Neural crest cell (in vitro differentiated cells): ENCODE measurements at places on chromosomes 2 and 18.

DNA sequence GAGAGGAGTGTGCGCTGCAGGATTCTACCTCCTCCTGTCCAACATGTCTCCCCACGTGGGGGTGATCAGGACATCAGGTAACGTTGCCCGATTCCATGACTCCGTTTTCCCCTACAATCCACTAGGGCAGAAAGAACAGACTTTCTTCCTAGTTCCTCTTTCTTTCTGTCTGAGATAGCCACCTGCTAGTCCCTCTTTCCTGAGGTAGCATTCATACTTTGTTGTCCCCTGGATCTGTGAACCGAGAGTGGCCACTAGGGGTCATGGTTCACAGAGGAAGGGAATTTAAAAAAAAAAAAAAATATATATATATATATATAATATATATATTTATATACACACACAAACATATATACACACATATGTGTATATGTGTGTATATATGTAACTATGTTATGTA lies 210.0 kb upstream of the ZNF521 start:
- peak; percentile 26 for DNase-seq

- no peak for DNase-seq
Observed at GRCh38 chr18:77320971-77321559, 71.4 kb downstream of the GALR1 start.

DNA sequence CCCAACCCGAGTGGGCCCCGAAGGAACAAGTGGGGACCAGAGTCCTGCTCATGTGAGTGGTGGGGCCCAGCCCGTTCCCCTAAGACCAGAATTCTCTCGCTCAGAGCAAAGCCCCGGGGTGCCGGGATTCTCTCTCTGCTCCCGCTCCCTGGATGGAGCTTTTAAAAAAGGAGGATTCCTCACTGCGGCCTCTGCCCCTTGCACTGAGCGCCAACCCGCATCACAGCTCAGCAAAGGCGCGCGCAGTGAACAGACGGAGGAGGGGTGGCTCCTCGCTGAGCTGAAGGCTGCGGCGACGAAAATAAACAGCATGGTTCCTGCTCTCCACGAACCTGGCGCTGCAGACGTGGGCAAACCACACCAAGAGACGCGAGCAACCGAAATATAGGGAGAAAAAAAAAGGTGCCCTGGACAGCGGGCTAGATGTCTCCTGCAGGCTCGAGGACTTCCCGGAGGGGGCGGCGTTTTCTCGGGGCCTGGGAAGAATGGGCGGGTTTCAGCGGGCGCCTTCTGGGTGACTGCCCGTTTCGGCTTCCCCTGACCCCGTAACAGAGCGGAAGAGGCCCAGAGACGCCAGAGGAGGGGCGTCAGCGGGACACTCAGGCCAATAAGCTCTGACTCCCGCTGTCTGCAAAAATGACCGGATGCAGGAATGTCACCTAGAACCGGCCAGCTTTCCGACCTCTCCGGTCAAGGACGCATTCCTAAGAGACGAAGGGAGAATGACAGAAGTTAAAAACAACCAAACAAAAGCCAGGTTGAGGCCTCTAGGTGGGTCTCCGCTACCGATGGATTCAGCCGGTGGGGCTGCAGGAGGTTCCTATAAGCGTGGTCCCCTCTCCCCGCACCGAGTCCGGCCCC lies 819 bp upstream of the KLF11 start:
- peak; percentile 57 for DNase-seq

GRCh38 chr2:170177950-170178781 lies at the start of gene MYO3B:
Gene MYO3B, plus strand, starts transcription at chr2:170178147. Its CDS starts 141 bp downstream, at chr2:170178288.
- no peak for DNase-seq

- no peak for DNase-seq
Observed at GRCh38 chr2:7338961-7339360, 421.7 kb downstream of the RNF144A start.

- DNase-seq, result no peak
Observed at GRCh38 chr2:222922019-222922800, 61.4 kb downstream of the ACSL3 start.

DNA sequence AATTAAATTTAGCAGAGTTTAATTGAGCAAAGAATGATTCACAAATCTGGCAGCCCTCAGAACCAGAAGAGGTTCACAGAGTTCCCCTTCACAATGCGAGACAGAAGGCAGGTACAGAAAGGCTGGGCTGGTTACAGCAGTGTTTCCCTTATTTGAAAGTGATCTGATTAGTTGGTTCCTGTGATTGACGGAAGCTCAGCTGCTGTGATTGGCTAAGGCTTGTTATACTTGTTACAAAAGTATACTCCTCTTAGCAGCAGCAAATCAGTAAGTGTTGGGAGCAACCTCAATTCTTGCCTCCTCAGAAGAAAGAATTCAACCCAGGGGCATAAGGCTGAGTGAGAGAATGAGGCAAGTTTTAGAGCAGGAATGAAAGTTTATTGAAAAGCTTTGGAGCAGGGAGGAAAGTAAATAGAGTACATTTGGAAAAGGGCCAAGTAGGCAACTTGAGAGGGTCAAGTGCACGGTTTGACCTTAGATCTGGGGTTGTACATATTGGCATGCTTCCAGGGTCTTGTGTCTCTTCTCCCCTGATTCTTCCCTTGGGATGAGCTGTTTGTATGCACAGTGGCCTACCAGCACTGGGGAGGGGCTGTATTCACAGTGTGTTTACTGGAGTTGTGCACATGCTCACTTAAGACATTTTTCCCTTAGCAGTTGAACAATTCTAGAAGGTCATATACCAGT lies 431.8 kb upstream of the RAB12 start:
- DNase-seq, result no peak

DNA sequence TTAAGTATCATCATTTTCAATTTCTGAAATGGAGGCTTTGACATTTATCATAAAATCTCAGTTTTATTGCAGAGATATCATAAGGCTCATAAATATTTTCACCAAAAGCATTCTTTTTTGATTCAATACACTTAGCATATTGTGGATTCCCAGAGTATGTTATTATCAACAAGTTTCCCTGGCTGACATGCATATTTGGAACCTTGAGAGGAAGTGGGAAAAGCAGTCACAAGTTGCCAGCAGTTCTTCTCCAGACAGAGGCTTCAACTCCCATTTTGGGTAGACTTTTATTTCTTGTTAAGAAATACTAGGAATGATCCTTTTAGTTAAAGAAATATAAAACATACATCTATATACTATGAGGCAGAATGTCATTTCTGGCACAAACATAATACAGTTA lies 236.5 kb downstream of the ASXL3 start:
- DNase-seq, result no peak

- DNase-seq, result no peak
Observed at GRCh38 chr2:121427187-121427689, 103.4 kb upstream of the RNU4ATAC start.

DNA sequence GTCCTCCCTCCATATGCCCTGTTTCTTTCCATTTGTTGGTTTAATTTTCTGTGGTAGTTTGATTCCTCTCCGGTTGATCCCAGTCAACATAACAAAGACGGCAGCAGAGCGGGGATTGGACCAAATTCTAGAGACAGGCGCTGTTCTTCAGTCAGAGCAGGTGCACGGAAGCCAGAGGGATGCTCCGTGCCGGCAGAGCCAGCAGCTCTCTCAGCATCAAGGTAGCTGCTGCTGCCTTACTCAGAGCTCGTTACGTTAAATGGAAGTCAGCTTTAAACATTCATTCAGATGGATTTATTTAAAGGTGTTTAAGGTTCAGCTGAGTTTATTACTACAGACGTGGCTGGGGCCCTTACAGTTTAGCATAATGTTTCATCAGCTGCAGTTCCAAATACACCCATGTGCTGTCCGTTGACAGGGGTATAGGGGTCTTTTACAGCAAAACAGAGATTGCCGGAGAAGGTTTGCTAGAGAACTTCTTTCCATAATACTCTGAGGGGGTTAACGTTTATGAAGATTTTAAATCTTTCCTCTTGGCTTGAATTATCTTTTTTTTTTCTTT lies 497.2 kb upstream of the PIK3C3 start:
- no peak for DNase-seq

DNA sequence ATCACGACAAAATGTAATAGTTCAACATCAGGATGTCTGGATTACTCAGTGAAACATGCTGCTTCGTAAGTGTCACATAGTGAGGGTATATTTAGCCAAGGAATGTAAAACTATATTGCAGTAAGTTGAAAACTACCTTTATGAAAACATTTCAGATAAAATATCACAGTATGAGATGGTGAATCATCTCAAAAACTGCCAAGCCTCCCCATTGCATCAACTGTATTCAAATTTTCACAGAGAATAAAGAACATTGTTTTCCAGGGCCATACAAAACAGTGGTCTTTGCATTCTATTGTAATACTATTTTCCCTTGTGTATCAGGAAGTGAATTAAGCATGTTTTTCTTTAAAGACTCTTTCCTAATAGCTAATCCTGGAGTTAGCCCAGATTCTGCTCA lies 47.6 kb upstream of the MSTN start:
- DNase-seq, result no peak

DNA sequence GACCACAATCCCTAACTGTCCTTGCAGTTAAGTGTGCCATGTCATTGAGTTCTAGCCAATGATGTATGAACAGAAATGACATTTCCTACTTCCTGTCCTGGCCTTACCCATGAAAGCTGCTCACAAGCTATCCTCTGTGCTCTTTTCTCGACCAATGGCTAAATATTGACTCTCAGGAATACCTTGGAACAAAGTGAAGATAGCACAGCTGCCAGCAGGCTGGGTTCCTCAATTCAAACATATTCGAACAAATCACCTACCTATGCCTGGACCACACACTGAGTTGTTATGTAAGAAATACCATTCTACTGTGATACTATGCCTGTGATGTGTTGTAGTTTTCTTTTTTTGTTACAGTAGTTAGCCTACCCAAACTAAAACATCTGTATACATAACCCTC lies 65.1 kb downstream of the GAREM1 start:
- DNase-seq, result no peak

DNA sequence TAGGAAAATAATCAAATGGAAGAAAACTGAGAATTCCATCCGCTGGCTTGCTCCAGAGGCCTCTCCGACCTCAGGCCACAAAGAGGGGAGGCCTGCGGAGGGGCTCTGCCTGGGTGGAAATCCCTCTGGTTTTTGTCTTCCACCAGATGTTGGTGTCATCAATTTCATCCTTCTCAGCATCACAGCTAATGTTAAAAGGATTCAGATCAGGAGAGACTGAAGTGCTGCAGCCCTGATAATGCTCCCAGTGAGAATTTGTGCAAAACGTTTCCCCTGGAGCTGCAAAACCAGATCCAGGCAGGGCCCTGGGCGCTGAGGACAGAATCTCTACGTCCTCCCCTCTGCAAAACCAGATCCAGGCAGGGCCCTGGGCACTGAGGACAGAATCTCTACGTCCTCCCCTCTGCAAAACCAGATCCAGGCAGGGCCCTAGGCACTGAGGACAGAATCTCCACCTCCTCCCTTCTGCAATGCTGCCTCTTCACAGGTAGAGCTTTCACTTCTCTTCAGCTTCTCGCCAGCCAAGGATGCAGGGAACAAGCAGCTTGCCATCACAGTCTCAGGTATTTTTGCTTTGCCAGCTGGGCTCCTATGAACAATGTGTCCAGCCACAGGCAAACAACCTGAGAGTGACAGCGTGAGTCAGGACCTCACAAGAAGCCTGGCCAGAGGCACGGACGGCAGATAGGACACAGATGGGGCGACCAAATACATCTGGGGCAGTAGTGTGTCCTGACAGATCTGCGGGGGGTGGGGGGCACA lies 81.2 kb downstream of the TMEM18 start:
- DNase-seq, result no peak

DNA sequence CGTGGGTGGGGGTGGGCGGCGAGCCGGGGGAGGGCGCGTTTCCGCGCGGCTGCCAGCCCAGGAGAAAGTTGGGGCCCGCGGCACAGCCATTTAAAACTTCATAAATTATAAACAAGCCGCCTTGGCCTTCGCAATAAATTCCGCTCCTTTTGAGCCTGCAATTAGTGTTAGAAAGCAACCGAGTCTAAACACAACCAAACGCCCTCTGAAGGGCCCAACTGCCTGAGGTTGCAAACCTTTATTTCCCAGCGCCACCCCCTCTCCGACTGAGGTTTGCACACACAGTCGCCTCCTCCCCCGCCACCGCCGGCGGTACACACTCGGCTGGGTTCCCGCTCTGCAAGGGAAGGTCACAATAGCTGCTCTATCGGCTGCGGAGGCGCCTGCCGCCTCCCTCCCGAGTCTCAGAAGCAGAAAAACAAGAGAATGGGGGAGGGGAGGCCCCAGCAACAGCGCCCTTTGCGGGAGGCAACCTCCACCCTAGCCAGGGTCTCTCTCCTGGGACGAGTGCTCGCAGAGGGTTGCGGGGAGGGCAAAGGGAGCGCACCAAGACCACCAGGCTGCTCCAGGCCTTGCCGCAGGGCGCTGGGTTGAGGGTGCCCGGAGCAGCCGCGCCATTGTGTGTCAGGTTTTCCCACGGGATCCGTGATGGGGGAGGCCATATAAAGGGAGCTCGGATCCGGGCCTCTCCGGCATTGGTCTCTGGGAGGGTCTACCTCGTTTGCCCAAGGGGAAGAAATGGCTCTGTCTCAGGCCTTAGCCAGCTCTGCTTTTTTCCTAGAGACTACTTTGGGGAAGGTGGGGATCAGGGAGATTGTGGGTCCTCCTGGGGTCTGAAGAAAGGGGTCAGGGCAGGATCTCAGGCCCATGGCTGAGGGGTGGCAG lies 13.4 kb upstream of the HOXD1 start:
- no peak for DNase-seq

DNA sequence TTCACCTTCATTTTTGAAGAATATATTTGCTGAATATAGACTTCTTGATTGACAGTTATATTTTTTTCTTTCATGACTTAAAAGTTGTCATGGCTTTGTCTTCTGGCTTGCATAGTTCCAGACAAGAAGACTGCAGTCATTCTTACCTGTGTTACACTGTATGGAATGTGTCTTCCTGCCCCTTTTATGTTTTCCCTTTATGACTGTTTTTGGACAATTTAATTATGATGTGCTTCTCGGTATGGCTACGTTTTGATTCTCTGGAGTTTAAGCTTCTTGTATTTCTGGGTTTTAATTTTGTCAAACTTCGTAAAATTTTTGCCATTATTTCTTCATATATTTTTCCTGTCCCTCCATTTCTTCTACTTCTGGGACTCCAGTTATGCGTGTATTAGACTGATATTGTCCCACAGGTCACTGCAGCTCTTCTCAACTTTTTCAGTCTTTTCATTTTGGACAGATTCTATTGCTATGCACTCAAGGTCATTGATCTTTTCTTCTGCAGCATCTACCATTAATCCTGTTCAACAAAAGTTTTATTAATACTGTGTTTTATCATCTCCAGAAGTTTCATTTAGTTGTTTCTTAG lies 17.1 kb downstream of the MTERF4 start:
- DNase-seq, result no peak

DNA sequence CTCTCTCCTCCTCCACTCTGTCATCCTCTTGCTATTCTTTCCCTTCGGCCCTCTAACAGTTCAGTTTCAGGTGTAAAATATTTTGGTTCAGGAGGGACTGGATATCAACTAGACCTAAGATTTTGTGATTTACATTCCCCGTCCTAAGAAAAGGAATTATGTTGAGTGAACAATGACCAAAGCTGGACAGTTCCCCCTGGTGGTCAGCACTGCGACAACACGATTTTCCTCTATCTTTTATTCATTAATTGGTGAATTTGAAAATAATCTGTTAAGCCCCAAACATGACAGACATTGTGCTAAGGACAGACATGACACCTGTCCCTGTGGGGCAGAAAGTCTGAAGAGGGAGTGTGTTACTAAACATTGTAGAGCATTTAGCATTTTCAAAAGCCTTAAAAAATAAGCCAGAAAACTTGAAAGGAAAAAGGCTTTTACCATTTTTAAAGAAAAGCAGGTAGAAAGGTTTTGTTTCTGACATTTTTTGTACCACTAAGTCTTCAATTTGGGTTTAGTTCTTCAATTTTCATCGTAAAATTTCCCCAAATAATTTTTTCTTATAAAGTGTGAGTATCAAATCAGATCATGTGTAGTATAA lies 28.4 kb upstream of the GTF2A1L start:
- DNase-seq, result peak; percentile 44

GRCh38 chr2:142707318-142707717 lies 170.1 kb upstream of the KYNU start:
- no peak for DNase-seq
